ENCODE measurements at places on chromosomes 16 and 17.

GRCh38 chr16:25625620-25626019 is 66.1 kb upstream of the HS3ST4 start:
- no peak for DNase-seq

DNA sequence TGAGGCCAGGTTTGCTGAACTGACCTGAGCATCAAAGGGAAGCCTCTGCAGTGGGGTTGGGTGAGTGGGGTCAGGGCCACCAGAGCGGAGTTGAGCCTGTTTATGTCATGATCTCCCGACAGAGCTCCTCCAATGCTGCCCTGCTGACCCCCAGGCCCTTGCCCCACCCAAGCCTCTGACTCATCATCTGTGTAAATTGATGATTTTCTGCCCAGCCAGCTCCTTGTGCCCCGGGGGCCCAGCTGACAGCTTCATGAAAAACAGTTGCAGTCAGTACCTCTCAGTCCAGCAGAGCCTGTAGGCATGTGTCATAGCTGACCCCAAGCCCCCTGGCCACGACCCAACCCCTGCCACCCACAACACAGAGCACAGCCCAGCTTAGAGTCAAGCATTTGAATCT is 134.9 kb downstream of the CCT6B start:
- no peak for DNase-seq

DNA sequence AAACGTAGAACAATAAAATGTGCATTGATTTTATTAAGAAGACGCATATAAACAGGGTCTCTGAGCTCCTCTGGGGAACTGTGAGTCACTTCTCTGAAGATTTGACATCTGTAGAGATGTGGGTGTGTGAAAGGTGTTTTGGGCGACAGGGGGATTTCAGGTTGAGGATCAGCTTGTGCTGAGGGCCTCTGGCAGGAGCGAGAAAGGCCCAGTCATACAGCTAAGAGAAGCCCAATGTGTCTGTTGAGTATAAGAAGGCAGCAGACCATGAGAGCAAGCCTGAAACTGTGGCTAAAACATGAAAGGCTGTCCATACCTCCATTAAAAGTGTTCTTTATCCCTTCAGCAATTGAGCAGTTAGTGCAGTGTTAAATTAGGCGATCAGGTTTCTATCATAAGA is 406.5 kb upstream of the MON1B start:
- DNase-seq = no peak

- no peak for DNase-seq
These were observed 46.7 kb upstream of the TBX2 start for GRCh38 chr17:61352781-61353491.

DNA sequence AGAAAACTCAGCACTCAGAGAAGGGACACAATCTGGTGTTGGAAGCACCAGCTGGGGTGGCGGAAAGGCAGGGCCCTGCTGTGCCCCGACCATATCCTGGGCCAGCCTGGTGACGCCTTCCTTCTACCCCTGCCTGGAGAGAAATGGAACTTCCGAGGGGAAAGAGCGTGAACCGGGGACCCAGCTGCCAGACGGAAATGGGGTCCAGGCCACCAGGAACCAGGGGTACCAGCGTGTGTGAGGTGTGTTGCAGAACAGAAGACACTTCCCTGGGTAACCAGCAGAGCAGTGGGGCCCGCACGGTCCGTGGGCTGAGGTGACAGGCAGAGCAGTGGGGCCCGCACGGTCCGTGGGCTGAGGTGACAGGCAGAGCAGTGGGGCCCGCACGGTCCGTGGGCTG is 6.8 kb downstream of the RAB40B start:
- DNase-seq = no peak

DNA sequence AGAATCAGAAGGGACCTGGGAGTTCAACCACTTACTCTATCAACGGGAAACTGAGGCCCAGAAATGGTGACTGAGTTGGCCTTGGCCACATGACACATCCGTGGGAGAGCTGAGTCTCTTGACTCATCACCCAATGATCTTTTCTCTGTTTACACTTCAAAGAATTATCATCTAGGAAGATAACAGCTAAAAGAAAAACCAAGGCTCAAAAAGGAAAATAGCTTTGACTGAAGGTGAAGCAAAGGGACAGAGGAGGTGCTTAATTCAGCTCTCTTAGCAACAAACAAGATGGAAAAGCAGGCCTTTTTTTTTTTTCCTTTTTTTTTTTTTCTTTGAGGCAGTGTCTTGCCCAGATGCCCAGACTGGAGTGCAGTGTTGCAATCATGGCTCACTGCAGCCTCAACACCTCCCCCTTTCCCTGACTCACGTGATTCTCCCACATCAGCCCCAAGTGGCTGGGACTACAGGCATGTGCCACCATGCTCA is 16.7 kb downstream of the ERCC4 start:
- no peak for DNase-seq

DNA sequence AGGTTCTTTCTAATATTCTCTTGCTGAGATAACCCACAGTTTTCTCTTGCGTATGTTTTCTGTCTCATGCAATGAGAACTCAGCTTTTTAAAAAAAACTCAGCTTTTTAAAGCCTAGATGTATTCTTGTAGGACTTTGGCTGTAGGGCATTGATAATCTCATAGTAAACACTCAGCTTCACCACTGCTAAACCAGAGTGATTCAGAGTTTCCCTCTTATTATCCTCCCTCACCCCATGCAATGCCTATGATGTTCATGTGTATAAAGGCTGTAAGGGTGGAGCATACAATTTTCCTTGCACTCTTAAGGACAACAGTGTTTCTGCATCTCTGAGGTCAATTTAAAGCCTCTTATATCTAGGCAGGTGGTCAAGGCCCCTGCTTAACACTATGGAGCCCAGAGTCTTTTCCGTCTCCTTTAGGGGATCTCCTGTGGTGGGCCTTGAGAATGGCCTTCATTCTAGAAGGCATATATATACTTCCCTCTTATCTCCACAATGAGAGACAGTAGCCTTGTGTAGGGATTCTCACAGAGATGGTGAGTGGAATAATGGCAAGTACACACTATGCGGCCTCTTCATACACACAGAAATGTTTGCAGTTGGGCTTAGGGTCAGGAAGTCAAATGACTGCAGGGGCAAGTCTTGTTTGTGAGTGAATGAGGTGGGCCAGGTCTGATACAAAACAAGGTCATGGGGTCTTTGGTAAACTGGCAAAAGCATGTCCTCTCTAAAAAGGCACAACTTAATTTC is 279.6 kb downstream of the HS3ST3A1 start:
- DNase-seq = no peak

DNA sequence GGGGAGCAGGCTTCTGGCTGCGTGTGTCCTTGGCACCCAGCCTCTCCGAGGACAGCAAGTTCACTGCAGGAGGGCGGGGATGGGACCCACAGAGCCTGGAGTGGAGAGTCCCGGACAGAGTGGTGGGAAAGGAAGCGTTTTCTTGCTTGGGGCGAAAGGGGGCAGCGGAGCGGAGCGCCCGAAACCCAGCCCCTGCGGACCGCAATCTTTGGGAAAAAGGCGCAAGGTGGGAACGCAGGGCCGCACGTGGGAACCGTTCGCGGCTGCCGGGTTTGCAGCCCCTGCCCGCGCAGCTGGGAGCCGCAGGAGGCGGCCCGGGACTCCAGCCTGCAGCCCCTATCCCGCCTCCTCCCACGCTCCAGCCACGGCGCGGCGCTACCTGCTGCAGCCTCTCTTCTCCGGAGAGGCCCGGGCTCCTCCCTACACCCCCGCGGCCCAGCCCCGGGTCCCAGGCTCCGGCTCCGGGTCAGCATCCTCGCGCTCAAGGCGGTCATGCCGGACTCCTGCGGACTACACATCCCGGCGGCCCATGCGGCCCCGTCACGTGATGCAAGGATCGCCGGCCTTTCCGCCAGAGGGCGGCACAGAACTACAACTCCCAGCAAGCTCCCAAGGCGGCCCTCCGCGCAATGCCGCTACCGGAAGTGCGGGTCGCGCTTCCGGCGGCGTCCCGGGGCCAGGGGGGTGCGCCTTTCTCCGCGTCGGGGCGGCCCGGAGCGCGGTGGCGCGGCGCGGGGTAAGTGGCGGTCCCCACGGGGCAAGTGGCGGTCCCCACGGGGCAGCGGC is at the start of the genes NTHL1 and TSC2:
Gene NTHL1 (minus strand): TSS at position 505 of the 786 bp plus-strand sequence. CDS start 11 bp downstream, at position 494.
Gene TSC2 (plus strand): TSS at position 656 of the 786 bp plus-strand sequence. CDS start 631 bp downstream, outside the sequence.
- DNase-seq = peak; percentile 81

GRCh38 chr17:9484789-9485188 is 90.8 kb downstream of the STX8 start:
- no peak for DNase-seq

- DNase-seq = no peak
These were observed 21.3 kb downstream of the PGS1 start for GRCh38 chr17:78399693-78400144.

- no peak for DNase-seq
These were observed 12.2 kb downstream of the ABCC1 start for GRCh38 chr16:15961571-15962090.

DNA sequence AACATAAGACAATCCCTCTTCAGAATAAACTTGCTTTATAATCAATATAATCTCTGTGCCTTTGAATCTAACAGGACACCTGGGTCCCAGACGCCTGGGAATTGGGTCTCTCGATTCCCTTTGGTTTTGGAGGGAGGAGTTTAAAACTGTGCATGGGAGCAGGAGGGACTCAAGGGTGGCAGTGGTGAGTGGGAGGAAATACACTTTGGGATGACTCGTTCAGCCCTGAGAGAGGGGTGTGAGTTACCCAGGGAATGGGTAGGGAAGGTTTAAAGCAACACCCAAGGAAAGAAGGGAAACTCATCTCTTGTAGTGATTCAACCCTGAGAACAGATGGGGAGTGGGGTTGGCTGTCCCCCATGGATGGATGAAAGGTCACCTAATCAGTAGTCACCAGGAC is 1.6 kb downstream of the RANGRF start:
- no peak for DNase-seq

DNA sequence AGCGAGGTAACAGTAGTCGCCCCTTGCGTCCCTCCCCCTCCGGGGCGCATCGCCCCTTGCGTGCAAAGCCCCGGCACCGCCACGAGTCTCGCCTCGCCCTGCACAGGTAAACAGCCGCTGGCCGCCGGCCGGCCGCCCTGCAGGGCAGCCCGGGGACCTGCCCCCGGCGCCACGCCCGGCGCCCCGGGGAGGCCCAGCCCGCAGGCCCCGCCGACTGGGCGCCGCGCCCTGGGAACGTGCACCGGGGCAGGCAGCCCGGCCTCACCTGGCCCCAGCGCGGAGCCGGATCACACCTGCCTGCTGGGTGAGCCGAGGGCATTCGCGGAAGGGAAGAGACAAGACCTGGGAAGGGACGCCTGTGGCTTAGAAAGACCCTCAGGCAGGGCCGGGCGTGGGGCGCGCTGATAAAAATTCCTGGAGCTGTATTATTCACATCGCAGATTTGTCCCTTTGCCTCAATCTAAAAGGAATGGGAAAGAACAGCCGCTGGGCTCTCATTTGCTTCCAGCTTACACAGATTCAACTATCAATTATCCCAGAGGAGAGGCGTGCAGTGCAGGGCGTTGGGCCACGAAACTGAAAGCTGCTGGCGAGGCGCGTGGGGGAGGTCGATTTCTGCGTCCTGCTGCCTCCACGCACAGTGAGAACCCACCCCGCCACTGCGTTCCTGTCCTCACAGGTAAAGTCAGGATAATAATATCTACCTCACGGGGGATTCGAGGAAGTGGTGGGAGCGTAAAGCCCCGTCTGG is 451.9 kb downstream of the SLC39A11 start:
- DNase-seq = no peak
